Peyer's patch (tissue), 4 donors: ENCODE measurements at places on chromosomes 4 and X. TPM values are rescaled to one million over a fixed set of nuclear protein-coding genes. Genes with fewer than 3 reads are reported as not detected.

The ABCG2 gene
- 121 TPM for total RNA-seq

The CT45A10 gene
- not detected for total RNA-seq

The RADX gene
- 1.2 TPM for total RNA-seq

The UGT2B17 gene
- 403 TPM for total RNA-seq

The TCEAL2 gene
- total RNA-seq, result not detected

The ADH1C gene
- total RNA-seq, result 76.4 TPM

The SLITRK2 gene
- total RNA-seq, result 0.40 TPM

The TMPRSS11A gene
- not detected for total RNA-seq

The FHDC1 gene
- 23.6 TPM for total RNA-seq

The SMIM31 gene
- 17.3 TPM for total RNA-seq

The RNF4 gene
- 99.0 TPM for total RNA-seq

The ADAD1 gene
- not detected for total RNA-seq

The EMCN gene
- 1.2 TPM for total RNA-seq

The CT47B1 gene
- total RNA-seq, result not detected

The PPP4R3C gene
- total RNA-seq, result not detected
